Mesenteric fat pad (tissue), 1 donor: ENCODE measurements at places on chromosomes 13 and 19. TPM values are rescaled to one million over a fixed set of nuclear protein-coding genes. Genes with fewer than 3 reads are reported as not detected.

Gene LILRA5
- total RNA-seq, result 23.0 TPM

GRCh38 chr13:26050568-26051230 is 1.1 kb downstream of the SHISA2 start:
- DNase-seq, result no peak

DNA sequence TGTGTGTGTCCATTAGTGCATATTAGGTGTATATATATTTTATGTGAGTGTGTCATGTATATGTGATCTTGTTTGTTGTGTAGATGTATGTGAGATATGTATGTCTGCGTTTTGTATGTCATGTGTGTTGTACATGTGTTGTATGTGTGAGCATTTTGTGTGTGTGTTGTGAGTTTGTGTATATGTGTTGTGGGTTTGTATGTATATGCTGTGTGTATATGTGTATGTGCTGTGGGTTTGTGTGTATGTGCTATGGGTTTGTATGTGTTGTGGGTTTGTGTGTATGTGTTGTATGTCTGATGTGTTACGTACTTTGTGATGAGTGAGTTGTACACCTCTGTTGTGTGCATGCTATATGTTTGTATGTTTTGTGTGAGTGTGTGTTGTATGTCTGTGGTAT is 8.1 kb downstream of the CEACAM20 start:
- no peak for DNase-seq

Gene GRIK5
- total RNA-seq, result 0.80 TPM

Gene KCNN1
- total RNA-seq, result 0.13 TPM

Gene SIGLEC12
- 1.9 TPM for total RNA-seq

DNA sequence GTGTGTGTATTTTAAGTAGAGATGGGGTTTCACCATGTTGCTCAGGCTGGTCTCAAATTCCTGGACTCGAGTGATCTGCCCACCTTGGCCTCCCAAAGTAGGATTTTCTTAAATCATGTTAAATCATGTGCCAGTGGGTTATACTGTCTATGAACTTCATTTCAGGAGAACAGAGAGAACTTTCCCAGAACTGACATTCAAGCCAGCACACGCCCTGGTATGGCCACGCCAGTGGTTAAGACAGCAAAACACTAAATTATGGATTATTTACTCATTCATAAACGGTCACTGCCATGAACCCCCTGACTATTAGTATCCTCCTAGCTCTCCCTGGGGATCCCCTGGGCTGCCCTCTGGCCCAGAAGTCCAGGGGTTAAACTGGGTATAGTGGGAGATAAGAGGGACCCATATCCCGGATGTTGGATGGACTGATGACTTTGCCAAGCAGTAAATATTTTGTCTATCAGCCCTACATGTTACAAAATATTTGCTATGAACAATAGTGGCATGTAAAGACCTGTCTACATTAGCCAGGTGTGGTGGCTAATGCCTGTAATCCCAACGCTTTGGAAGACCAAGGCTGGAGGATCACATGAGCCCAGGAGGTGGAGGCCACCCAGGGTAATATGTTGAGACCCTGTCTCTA is 16.1 kb upstream of the STRN4 start:
- no peak for DNase-seq

GRCh38 chr13:77874406-77874805 is 44.2 kb downstream of the EDNRB start:
- no peak for DNase-seq

GRCh38 chr13:112246731-112247470 is 129.3 kb upstream of the SPACA7 start:
- peak; percentile 62 for DNase-seq

GRCh38 chr19:1252221-1252820 is 3.9 kb downstream of the MIDN start:
- DNase-seq, result peak; percentile 97

DNA sequence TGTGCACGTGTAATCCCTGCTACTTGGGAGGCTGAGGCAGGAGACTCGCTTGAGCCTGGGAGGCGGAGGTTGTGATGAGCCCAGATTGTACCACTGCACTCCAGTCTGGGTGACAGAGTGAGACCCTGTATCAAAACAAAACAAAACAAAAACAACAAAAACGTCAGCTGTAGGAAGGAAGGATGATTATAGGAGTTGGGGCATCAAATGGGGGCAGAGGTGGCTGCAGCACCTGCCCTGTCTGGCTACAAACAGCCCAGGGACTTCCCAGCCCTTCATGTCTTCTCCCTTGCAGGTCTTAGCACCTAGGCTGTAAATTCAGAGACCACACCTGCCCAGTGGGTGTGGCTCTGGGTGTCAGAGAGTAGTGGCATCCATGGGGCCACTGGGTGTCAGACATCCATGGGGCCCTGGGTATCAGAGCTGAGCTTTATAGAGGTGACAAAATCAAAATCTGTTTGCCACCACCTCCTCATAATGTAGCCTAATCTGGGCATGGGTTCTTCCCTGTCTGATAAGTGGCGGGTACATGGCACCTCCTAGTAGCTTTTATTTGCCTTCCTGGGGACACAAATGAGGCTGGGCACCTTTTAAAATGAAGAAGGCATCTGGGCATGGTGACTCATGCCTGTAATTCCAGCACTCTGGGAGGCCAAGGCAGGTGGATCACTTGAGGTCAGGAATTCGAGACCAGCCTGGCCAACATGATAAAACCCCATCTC is 4.7 kb upstream of the B3GNT3 start:
- no peak for DNase-seq

Gene LILRA6
- 26.5 TPM for total RNA-seq

DNA sequence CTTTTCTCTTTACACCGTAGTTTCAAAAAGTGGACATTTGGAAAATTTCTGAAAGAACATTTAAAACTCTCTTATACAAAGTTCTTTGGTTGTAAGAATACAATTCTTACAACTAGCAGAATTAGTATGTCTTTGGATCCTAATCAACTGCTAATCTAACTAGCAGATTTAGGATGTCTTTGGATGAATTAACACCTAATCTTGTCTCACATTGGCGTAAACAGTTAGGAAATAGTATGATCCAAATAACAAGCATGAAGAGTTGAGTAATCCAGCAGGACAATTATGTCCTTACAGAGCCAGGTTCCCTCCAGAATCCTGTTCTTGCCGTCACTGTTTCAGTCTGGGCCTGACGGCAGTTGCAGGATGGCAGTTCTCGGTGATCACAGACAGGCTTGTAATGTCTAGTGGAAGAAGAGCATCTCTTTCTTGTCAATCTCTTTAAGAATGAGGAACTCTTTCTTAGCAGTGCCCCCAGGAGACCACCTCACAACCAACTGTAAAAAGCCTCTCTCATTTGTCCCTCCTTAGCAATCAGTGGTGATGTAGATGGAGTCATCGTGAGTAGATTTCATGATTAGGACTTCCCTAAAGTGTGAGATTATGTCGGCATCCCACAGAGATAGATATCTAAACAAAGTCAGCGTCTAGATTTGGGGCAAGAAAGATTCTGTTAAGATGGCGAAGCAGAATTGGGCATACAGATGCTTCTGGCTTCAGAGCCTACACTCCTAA is 5.7 kb upstream of the TNFSF13B start:
- DNase-seq, result no peak

GRCh38 chr19:1907563-1908363 is 2.6 kb downstream of the ADAT3 start:
- no peak for DNase-seq

DNA sequence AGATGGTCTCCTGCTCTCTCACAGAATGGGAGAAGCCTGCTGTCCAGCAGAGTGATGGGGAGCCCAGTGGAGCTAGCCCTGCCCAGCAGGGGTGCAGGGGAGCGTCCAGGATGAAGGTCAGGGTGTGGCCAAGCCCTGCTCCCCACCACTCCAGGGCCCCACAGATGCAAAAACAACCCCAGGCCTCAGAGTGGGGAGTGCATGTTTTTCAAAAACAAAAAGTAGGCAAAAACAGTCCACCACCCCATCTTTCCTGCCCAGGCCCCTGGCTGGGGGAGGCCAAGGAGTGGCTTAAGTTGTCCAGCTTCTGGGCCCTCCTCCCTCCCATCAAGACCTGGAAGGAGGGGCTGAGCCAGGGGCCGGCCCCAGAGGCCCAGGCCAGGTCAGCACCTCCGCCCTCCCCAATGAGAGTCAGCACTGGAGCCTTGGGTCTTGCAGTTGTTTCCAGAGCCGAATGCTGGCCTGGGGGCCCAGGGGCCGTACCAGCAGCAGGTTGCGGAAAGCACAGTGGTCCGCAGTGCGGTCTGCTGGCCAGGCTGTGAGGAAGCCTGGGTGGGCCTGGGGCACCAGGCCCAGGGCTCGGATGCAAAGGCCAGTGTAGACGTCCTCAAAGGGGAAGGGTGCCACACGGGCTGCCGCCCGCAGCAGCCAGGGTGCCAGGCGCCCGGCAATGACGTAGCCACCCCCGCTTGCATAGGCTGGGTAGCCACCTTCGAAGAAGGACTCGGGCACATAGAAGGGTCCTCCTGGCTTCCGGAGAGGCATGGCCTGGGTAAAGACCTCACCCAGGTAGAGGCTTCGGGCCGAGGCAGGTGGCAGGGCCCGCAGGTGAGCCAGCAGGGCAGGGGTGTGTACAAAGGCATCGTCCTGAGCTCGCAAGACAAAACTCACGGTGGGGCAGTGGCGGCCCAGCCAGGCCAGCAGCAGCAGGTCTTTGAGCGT is 1.7 kb downstream of the B3GNT8 start:
- no peak for DNase-seq

DNA sequence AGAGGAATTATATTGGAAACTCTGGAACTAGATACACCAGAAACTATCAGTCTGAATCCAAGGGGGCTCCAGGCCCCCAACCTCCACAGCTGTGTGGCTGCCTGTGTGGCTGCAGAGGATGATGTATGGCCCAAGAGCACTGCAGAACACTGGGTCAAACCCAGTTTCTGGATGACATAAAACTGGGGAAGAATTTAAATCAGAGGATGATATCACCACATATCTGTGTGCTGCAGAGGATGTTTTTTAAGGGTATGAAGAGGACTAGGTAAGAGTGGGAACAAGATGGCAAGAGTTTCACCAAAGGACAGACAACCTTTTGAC is 226.4 kb downstream of the SUCLA2 start:
- no peak for DNase-seq

DNA sequence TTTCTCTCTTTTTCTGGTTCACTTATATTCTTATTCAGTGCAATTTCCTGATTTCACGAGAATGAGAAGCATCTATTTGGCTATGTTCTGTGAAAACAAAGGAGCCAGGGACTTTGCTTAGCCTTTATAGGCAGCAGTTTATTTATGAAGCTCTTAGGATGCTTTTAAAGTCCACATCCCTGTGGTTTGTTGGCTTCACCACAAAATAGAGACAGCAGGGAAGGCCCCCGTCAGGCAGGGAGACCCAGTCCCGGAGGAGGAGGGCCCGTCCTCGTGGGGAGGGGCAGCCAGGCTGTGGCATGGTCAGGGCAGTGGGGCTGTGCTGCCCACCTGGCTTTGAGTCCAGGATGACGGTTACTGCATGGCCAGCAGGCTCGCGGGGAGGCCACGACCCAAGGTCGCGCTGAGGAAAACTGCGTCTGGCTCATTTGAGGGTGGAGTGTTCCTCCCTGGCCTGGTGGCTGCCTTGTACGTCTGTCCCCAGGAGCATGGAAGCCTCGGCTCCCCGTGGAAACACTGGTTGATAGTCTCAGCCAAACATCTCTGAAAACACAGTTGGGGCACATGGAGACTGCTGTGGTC is 92.7 kb downstream of the ATP11A start:
- peak; percentile 74 for DNase-seq

Gene CYP4F22
- not detected for total RNA-seq

Gene FOSB
- 907 TPM for total RNA-seq

DNA sequence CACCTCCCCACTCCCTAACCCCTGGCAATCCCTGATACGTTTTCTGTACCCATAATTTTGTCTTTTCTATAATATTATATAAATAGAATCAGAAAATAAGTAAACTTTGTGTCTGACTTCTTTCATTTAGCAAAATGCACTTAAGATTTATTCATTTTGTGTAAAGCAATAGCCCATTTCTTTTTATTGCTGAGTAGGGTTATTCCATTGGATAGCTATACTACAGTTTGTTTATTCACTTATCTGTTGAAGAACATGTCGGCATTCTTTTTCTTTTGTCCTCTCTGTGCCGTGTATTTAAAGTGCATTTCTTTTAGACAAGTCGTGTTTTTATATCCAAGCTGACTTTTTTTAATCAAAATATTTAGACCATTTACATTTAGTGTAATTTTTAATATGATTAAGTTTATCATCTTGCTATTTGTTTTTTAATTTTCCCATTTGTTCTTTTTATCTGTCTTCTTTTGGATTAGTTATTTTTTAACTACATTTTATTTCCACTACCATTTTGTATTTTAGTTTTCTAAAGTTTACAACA is 176.4 kb upstream of the TSHZ3 start:
- no peak for DNase-seq

Gene HSD17B14
- 9.4 TPM for total RNA-seq

DNA sequence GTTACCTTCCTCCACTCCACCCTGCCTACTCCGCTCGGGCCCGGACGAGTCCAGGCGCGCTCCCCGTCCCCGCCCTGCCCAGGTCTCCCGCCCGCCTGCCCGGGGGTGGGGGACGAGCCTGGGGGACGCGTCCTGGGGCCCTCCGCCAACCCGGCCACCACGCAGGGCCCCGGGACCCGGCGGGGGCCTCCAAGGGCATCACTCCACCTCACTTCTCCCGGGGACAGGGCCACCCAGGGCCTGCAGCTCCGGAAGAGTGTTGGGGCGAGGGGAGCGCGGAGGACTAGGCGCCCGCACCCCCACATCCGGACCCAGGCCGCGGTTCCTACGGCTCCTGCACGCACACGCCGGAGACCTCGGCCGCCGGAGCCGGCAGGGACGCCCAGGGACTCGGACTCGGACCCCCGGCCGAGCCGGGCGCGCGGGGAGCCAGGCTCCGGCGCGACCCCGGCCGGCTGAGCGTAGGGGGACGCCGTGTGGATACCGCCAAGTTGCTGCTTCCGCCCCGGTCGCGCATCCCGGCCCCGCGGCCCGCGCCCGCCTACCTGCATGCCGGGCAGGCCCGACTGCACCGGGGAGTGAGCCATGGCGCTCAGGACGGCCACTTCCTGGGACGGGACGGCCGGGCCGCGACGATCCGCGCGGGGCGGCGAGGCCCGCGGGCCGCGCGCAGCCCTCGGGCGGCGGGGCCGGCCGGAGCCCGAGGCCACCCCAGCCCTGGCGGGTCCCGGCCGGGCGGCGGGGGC is 534 bp downstream of the STK24 start:
- no peak for DNase-seq

DNA sequence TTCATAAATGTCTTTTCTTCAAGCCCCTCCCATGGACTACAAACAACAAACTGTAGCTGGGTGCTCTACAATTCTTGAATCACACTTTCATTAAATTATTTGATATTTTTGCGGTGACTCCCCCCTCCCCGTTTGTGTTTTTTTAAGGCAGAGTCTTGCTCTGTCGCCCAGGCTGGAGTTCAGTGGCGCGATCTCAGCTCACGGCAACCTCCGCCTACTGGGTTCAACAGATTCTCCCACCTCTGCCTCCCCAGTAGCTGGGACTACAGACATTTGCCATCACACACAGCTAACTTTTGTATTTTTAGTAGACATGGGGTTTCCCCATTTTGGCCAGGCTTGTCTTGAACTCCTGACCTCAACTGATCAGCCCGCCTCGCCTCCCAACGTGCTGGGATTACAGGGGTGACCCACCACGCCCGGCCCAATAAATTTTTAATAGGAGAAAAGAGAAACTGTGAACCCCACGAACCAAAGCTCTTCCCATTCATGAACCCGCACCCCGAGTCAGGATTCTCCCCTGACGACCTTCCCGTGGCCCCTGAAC is 703 bp downstream of the ZNF506 start:
- no peak for DNase-seq

- no peak for DNase-seq
These were observed 2.6 kb downstream of the EPN1 start for GRCh38 chr19:55677572-55678028.

Gene ZNF729
- not detected for total RNA-seq

Gene HPN
- total RNA-seq, result 1.4 TPM

GRCh38 chr13:112464720-112465119 is 88.6 kb downstream of the SPACA7 start:
- DNase-seq, result peak; percentile 62

- no peak for DNase-seq
These were observed 269.6 kb downstream of the SLITRK5 start for GRCh38 chr13:87940776-87941175.

Gene MADCAM1
- 1.7 TPM for total RNA-seq
